Left ventricle myocardium superior (tissue), 1 donor: ENCODE measurements at places on chromosomes 7 and 10.

- DNase-seq: no peak
Measured at GRCh38 chr10:61279400-61279799, 173.8 kb downstream of the TMEM26 start.

GRCh38 chr10:27680691-27681605, 64.7 kb downstream of the MKX start:
- no peak for DNase-seq

GRCh38 chr10:1202343-1202742, 146.2 kb downstream of the WDR37 start:
- DNase-seq: no peak

GRCh38 chr10:11018855-11019631, 1.4 kb downstream of the CELF2 start:
- no peak for DNase-seq

DNA sequence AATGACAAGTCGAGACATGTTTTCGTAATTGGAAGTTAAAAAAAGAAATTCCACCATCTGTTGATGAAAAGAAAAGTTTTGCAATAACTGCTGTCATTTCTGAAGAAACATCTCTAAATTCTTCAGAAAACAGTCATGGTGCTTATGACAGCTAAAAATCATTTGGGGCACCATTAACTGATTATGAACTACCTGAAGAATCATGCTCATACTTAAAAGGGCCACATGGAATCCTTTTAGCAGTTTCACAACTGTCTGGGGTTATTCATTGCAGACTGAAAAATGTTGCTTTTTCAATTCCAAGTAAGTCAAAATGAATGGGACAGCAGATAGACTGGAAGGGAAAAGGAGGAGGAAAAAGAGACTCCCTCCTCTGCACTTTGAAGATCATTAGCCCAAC, 134.2 kb downstream of the CHN2 start:
- DNase-seq: no peak

DNA sequence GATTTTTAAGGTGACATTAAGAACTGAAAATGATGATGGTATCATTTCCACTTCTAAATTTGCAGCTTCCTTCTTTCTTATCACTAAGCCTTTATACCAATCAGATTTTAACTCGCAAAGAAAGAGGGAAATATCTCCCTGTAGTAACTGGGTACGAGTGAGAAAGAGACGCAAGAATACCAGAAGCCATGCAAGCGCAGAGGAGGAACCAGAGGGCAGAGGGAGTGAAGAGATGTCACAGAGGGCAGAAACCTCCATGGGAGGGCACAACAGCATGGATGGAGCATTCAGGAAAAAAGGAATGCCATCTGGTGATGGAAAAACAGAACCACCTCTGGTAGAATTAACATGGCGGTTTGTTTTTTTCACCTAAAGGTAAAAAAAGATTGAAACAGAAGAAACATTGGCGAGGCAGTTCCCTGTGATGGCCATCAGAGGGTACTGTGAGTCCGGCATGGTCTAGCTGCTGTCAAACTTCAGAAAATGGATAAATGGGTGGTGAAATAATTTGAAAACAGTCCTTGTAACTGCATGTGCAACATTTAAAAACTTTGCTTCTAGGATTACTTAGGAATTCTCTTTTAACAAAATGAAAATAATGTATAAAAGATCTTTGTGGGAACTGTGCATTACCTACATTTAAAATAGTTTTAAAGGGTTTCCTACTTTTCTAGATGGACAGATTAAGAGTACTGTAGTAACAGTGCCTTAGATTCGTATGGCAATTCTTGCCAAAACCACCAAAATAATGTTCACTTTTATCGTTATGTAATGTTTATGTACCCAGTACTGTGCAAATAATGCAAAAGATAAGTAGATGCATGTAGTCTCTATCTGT, 91.8 kb downstream of the ARHGAP12 start:
- DNase-seq: no peak
